H9 (cell line): ENCODE measurements at places on chromosomes 1 and 21.
A peak's percentile ranks its signal among the peaks of the same experiment; 100 is the strongest.

- no peak for DNase-seq
Observed at GRCh38 chr21:26920055-26920454, 46.8 kb downstream of the ADAMTS5 start.

DNA sequence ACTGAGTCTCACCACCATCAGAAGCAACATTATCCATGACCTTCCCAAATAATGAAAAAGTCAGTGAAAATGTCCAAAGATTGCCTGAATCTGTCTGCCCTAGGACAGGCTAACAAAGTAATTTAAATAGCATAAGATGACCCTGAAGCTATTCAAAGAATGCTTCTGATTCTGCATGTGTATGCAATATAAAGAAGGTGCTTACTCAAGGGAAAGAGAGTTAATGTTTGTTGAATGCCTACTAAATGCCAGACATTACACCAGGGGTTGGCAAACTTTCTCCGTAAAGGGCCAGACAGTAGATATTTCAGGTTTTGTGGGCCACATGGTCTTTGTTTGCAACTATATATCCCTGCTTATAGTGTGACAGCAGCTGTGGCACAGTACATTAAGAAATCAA, 221.9 kb upstream of the DMRTA2 start:
- no peak for DNase-seq

DNA sequence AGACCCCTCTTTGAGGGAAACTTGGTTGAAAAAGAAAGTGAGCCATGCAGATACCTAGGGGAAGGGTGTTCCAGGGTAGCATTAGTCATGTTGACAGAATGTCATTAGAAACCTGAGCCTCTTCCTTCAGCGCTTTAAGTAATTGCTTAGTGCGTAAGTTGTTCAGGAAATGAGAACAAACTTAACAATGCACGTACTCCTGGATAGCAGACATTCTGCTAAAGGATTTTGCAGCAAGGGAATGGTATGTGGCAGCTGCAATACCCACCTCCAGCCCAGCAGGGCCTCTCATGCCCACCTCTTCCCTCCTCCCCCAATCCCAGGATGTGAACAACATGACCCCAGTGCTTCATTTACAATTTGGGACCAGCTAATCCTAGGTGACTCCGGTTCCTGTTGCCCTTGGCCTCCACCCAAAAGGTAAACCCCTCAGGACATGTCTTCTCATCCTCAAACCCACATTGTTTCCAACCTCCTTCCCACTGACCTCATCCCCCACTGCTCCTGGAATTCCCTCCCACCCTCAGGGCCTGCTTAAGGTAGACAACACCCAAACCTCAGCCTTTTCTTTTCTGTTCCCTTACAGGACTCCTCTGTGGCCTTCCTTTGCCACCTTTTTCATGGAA, 98.0 kb upstream of the BCAR3 start:
- DNase-seq, result peak; percentile 36

- DNase-seq, result no peak
Observed at GRCh38 chr1:6505367-6506209, 14.1 kb upstream of the PLEKHG5 start.

GRCh38 chr1:76080552-76081079, 6.1 kb downstream of the ST6GALNAC3 start:
- no peak for DNase-seq

- no peak for DNase-seq
Observed at GRCh38 chr1:52602856-52603600, 857 bp downstream of the GPX7 start.

DNA sequence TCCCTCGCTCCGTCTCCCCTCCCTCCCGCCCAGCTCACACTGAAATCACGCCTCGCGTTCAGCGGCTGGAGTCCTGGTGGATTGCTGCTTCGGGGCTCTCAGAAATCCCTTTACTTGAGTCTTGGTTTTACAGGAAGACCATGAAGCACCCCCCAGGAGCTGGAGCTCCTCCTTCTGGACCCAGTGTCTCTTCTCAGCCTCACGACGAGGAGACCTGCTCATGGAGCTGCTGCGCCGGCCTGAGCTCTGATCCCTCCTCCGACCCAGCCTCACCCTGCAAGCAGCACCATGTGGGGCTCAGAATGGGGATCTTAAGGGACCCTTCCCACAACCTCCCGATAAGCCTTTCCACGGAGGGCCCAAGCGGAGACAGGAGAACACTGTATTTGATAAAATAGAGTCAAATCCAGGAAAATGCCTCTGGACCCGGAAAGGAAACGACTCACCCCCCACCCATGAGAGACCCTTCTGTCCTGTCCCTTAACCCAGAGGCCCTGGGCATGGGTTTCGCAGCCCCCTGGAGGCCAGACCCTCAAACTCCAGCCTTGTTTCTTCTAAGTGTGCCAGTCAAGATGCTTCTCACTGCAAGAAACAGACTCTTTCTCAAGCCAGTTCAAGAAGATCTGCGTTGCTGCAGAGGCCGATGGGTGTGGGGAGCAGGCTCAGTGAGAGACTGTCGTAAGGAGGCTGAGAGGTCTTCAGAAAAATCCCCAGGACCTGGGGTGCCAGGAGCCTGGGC, 26.1 kb downstream of the PDE9A start:
- DNase-seq, result no peak

DNA sequence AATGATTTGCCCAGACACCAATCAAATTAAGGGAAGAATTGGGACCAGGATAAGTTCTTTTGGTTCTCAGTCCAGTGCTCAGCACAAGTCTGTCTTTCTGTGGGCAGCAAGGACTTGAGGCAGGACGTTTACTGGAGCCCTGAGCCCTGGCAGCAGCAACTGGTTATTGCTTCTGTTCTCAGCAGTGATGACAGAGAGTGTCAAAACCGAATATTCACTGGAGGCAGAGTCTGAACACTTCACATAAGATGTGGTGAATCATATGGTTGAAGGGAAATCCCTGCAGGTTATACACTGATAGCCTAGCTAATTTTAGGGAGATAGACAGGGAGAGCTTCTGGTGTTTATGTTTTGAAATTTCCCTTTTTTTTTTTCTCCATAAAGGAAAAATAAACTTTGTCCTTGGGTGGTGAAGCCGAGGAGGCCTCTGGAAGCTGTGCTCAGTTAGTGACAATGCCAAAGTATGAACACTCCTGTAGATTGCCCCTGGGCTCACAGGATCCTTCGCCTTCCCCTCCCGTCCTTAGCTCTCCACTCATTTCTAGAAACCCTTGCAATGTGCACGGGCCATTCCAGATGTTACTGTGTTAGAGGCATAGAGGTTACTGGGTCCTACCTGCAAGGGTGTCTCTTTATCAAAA, 26.3 kb upstream of the TSPAN2 start:
- no peak for DNase-seq

GRCh38 chr21:21406921-21407320, 408.7 kb downstream of the NCAM2 start:
- DNase-seq, result no peak

DNA sequence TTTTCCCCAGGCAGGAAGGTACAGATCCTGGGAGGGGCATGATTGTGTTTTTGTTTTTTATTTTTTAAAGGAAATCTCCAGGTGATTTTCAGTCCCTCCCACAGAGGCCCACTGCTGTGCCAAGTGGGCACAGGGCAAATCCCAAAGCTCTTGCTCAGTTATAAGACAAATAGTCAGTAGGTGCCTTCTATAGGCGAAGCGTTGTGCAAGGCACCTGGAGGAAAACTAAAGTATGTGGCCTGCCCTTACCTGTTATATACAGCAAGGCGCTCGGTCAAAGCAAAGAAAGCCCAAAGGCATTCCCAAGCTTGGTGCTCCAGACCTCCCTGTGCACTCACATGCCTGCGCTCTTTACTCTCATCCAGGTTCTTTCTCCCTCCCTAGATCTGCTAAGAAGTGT, 81.0 kb downstream of the KCNJ15 start:
- DNase-seq, result no peak

- DNase-seq, result no peak
Observed at GRCh38 chr1:223704921-223705878, 7.1 kb upstream of the CAPN2 start.

GRCh38 chr1:1889847-1890505, 911 bp downstream of the GNB1 start:
- DNase-seq, result no peak

- no peak for DNase-seq
Observed at GRCh38 chr1:29279406-29279805, 43.1 kb downstream of the PTPRU start.

- no peak for DNase-seq
Observed at GRCh38 chr1:115975569-115976061, 698 bp upstream of the SLC22A15 start.

DNA sequence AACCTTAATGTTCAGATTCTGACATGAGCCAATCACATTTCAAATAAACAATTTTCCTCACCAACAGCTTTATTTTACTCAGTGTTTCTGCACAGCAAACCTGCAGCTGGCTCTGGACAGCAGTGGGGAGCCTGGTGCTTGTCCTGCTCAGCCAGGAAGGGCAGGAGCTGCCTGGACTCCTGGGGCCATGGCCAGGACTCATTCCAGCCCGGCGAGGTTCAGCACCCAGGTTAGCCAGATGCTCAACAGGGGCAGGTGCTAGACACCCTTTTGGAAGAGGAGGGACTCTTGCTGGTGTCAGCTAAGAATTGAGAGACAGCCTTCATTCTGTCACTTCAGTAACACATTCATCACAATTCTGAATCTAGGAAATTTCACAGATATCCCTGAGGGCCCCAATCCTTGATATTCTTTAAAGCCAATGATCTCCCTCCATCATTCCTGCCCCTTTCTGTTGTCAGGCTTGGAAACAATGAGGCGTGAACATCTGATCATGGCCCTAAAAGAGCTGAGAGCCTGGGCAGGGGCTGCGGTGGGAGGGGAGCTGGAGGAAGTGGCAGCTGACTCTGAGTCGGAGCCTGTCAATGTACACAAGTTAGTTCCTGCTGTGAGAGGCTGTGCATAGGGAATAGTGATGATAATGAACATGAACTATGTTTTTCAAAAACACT, 251.3 kb downstream of the SDCCAG8 start:
- DNase-seq, result no peak

DNA sequence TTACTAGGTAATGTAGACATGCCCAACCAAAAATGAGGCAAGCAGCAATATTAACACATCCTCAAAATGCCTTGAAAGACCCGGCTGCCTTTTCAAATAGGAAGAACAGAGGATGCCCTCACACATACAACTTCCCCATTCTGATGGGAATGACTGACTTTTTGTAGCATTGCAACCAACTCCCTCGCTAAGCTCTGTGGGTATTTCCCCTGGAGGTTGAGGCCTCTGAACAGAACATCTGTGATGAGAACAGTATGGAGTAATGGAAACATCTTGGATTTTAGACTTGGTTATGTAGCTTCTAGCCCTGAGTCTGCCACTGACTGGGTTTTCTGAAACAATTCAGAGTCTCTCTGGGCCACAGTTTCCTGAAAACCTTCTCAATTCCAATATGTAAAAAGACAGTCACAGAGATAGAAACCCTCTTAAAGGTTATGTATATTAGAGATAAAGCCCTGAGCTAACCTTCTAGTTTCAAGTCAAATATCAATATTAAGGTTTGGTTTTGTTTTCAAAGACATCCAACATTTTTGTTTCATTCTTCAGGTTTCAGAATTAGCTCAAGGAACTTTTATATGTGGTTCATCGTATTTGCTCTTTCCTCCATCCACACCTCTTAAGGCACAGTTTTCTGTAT, 311.5 kb downstream of the SETD4 start:
- DNase-seq, result no peak

- no peak for DNase-seq
Observed at GRCh38 chr1:22196041-22196440, 53.1 kb upstream of the WNT4 start.

- DNase-seq, result no peak
Observed at GRCh38 chr1:86875722-86876121, 38.2 kb downstream of the SELENOF start.

GRCh38 chr1:2916706-2917105, 104.6 kb upstream of the ACTRT2 start:
- DNase-seq, result no peak

- no peak for DNase-seq
Observed at GRCh38 chr1:209384710-209385550, 198.6 kb upstream of the CAMK1G start.
